BJ (cell line): ENCODE measurements at places on chromosomes 3 and 15. TPM values are rescaled to one million over a fixed set of nuclear protein-coding genes. Genes with fewer than 3 reads are reported as not detected.

DNA sequence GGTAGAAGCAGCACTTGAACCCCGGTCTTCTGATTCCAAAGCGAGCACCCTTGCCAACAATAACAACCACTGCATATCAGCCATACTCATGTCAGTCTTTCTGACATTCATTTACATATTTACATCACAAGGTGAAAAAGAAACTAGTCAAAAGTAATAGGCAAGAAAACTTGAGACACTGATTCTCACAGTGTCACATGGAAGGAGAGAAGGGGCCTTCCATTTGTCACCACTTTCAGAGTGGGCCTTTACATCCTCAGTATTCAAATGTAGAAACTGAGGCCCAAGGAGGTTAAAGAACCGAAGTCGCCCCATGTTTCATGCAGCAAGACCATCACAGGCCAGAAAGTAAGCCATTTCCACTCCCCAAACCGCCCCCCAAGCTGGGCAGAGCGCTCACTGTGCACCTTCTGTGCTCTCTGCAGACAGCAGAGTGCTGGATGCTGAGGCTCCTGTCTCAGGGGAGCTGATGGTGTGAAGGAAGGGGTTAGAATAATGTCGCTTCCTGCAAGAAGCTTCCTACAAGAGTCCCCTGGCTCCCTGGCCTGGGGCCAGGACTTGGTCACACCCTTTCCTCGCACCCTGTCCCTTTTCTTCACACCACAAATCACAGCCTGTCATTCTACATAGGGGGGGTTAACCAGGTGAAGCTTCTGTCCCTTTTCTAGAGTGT lies 260.1 kb downstream of the UACA start:
- no peak for DNase-seq

SLC9C1 gene
- not detected in 2 replicates for polyA plus RNA-seq

IL12A gene
- 0.38 and 0.50 TPM in 2 replicates for polyA plus RNA-seq

CCR8 gene
- not detected in 2 replicates for polyA plus RNA-seq

SOX14 gene
- not detected in 2 replicates for polyA plus RNA-seq

PAK6 gene
- not detected in 2 replicates for polyA plus RNA-seq

DNA sequence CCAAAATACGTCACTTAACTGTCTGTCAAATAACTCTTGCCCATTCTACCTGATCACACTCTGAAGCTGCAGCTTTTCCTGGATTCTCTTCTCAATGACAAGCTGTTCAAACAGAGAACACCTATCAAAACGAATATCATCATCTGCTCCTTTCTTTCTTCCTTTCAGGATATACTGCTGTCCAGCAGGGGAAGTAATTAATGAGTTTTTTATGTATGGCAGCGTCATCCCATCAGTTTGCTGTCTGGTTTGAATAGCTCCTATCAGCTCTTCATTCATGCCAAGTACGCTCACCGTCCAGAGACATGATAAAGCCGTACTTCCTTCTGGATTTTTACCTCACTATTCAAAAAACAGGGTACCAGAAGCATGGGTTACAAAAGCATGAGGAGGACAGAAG lies at the start of gene CHRM5:
Gene CHRM5 (plus strand): TSS at position 274 of the 400 bp plus-strand sequence. CDS start 94,221 bp downstream, outside the sequence.
- DNase-seq = no peak

GRCh38 chr3:124032311-124032880 lies 40.5 kb upstream of the ROPN1 start:
- no peak for DNase-seq

- no peak for DNase-seq
These were observed 23.5 kb upstream of the TSC22D2 start for GRCh38 chr3:150384296-150385212.

ARPC4 gene
- polyA plus RNA-seq = 238 and 257 TPM in 2 replicates

SCN11A gene
- 0.02 and 0.04 TPM in 2 replicates for polyA plus RNA-seq

DNA sequence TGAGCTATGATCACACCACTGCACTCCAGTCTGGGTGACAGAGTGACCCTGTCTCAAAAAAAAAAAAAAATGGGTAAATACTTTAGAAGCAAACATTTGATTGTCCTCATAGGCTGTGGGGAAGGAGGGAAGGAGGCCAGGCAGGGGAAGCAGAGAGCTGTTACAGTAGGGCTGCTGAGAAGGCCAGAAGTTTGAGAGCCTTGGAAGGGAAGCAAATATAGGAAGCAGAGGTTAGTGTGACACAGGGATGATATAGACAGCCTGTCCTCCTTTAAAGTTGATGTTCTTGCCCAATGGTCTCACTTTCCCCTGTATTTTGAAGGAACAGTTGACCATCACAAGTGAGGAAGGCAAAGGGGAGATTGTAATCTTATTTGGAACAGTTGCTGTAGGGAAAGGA lies 5.3 kb upstream of the ALPK3 start:
- no peak for DNase-seq

GRCh38 chr3:42755681-42756578 lies 17.1 kb downstream of the CCDC13 start:
- no peak for DNase-seq

COL6A5 gene
- polyA plus RNA-seq = not detected in 2 replicates

DNA sequence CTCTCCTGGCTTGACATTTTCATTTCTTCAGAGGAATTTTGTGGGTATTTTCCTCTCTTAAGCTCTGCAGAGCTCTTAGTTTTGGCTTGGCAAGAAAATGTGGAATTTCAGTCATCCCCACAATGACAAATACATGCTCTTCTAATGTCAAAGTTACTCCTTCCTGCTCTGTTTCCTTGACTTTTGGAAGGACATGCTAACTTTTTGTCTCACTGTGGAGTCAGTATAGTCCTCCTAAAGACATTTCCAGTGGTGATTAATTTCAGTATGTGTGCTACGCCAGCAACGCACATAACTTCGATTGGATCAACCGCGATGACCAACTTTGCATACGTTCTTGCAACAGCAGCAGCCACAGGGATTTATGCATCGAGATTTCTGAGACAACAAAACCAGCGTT lies 13.3 kb downstream of the EBLN2 start:
- no peak for DNase-seq

GOLGA8G gene
- not detected in 2 replicates for polyA plus RNA-seq

- DNase-seq = no peak
These were observed 131.0 kb downstream of the RPLP1 start for GRCh38 chr15:69583626-69584025.

DNA sequence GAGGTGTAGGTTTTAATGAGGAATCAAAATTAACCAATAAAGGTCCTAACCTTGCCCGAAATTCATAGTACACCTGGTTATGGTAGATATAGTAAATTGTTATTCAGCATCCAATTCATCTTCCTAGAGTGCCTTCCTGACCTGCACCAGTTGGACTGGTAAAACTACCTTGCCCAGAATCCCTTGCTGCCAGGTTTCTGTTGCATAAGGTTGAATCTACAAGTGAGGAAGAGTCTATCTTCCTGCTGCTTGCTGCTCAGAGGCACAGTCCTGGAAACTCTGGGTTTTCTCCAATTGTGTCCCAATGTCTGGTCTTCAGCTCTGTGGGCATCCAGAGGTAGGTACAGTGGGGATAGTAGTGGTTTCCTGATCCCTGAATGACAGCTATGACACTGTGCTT lies 17.3 kb downstream of the CCDC54 start:
- no peak for DNase-seq

- peak; percentile 67 for DNase-seq
These were observed 26.0 kb downstream of the GLDN start for GRCh38 chr15:51367322-51367976.

CCDC14 gene
- polyA plus RNA-seq = 112 and 122 TPM in 2 replicates

TTLL13 gene
- polyA plus RNA-seq = 0.04 and 0.05 TPM in 2 replicates

NR1I2 gene
- polyA plus RNA-seq = not detected in 2 replicates

NPTN gene
- 308 and 406 TPM in 2 replicates for polyA plus RNA-seq

DNA sequence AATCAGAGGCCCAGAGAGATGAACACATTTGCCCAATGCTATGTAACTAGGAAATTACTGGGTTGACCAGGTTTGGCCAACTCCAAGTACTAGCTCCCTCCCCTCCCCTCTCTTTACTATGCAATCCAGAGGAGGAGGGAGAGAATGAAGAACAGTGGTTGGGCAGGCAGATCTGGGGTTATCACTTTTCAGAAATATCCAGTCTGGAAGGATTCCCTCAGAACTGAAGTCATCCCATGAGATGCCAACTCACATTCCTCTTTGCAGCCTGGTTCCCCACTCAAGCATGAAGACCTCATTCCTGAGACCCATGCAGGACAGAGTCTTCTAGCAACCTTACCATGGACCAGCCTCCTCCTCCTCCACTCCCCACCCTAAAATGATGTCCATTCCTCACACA lies 201.1 kb downstream of the TLE3 start:
- no peak for DNase-seq

- DNase-seq = peak; percentile 99
These were observed 42.9 kb downstream of the FNDC3B start for GRCh38 chr3:172082269-172082668.

DNA sequence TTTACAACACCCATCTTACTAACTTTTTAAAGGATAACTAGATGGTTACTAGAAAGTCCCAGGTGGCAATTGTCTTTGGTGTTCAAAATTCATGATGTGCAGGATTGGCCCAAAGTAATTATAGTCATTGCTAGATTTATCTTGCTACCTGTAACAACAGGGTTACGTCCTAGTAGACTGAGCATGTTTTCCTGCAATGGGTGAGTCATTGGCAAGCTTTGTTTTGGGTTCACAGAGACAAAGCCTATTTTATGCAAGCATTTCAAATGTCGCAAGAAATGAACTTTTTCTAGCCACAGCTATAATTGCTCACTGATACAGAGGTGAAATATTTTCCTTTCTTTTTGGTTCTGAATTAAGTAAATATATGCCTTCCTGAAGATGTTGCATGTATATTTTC lies 267.6 kb downstream of the AGBL1 start:
- no peak for DNase-seq

- DNase-seq = no peak
These were observed 5.1 kb downstream of the PLSCR1 start for GRCh38 chr3:146539315-146539714.

CD96 gene
- polyA plus RNA-seq = 0.06 and 0.18 TPM in 2 replicates

GRCh38 chr15:64263567-64263966 lies 92.4 kb downstream of the CSNK1G1 start:
- no peak for DNase-seq

- DNase-seq = no peak
These were observed 264.0 kb upstream of the NSMCE3 start for GRCh38 chr15:29533647-29534046.

CIDEC gene
- 0.09 and 0.25 TPM in 2 replicates for polyA plus RNA-seq
